ENCODE measurements at places on chromosomes 7 and 10. TPM values are rescaled to one million over a fixed set of nuclear protein-coding genes. Genes with fewer than 3 reads are reported as not detected.

PWWP2B gene
- 17.4 TPM for total RNA-seq

SRGN gene
- 28.6 TPM for total RNA-seq

PALD1 gene
- under 0.01 TPM for total RNA-seq

HOXA5 gene
- total RNA-seq = 0.66 TPM

EVX1 gene
- not detected for total RNA-seq

TEX47 gene
- not detected for total RNA-seq

CELF2 gene
- total RNA-seq = 11.5 TPM
